ENCODE measurements at places on chromosomes 5 and 9. TPM values are rescaled to one million over a fixed set of nuclear protein-coding genes. Genes with fewer than 3 reads are reported as not detected.

The HEMGN gene
- not detected for polyA plus RNA-seq

The TMEM174 gene
- not detected for polyA plus RNA-seq

The ENTREP1 gene
- 4.3 TPM for polyA plus RNA-seq

The ATP10B gene
- polyA plus RNA-seq = 4.2 TPM

The THBS4 gene
- 16.0 TPM for polyA plus RNA-seq

The PSAT1 gene
- polyA plus RNA-seq = 164 TPM

The CCL27 gene
- polyA plus RNA-seq = 1.4 TPM

The SH3RF2 gene
- 0.34 TPM for polyA plus RNA-seq

The TRAPPC13 gene
- 7.7 TPM for polyA plus RNA-seq

The TAF11L5 gene
- not detected for polyA plus RNA-seq

The C9 gene
- not detected for polyA plus RNA-seq

The SLC27A6 gene
- polyA plus RNA-seq = 0.68 TPM

The COL5A1 gene
- 1.6 TPM for polyA plus RNA-seq

The SHISAL2B gene
- not detected for polyA plus RNA-seq

The NR5A1 gene
- polyA plus RNA-seq = not detected

The MAMDC4 gene
- 0.93 TPM for polyA plus RNA-seq

The SPATA6L gene
- 1.0 TPM for polyA plus RNA-seq

The STING1 gene
- polyA plus RNA-seq = 12.9 TPM

The ST8SIA4 gene
- polyA plus RNA-seq = 3.1 TPM

The IFNK gene
- polyA plus RNA-seq = not detected

The TICAM2 gene
- not detected for polyA plus RNA-seq

The ORM2 gene
- 0.49 TPM for polyA plus RNA-seq

The LMX1B gene
- not detected for polyA plus RNA-seq

The GPR151 gene
- not detected for polyA plus RNA-seq

The KCNIP1 gene
- polyA plus RNA-seq = 14.4 TPM

The KCTD16 gene
- polyA plus RNA-seq = 4.0 TPM

The PHF24 gene
- 14.7 TPM for polyA plus RNA-seq

The RASEF gene
- 3.4 TPM for polyA plus RNA-seq

The KCNV2 gene
- not detected for polyA plus RNA-seq

The DNAI1 gene
- polyA plus RNA-seq = 1.7 TPM

The PCDHB16 gene
- polyA plus RNA-seq = 20.5 TPM

The MELK gene
- polyA plus RNA-seq = 35.0 TPM
